ENCODE measurements at places on chromosomes 5 and 9. TPM values are rescaled to one million over a fixed set of nuclear protein-coding genes. Genes with fewer than 3 reads are reported as not detected.

The UBAC1 gene
- 48.4 TPM for total RNA-seq

The SMU1 gene
- total RNA-seq, result 25.0 TPM

The CORO2A gene
- 23.4 TPM for total RNA-seq

The TMEM232 gene
- total RNA-seq, result 4.2 TPM
